ENCODE measurements at places on chromosomes 2 and 18. TPM values are rescaled to one million over a fixed set of nuclear protein-coding genes. Genes with fewer than 3 reads are reported as not detected.

Gene ASTL
- total RNA-seq = not detected

Gene HOXD3
- total RNA-seq = 2.0 TPM

Gene LINC00305
- total RNA-seq = not detected

Gene SPHKAP
- total RNA-seq = 0.16 TPM

Gene USP34
- 125 TPM for total RNA-seq

- H3K27me3 ChIP-seq = no peaks in the 10 kb centered on the region
- no peak for DNase-seq
- no peaks in the 10 kb centered on the region for H3K4me1 ChIP-seq
- no peak overlapping the region for H3K4me3 ChIP-seq
- no peaks in the 10 kb centered on the region for H3K36me3 ChIP-seq
Measured at GRCh38 chr2:235679471-235679870, 185.6 kb downstream of the AGAP1 start.

DNA sequence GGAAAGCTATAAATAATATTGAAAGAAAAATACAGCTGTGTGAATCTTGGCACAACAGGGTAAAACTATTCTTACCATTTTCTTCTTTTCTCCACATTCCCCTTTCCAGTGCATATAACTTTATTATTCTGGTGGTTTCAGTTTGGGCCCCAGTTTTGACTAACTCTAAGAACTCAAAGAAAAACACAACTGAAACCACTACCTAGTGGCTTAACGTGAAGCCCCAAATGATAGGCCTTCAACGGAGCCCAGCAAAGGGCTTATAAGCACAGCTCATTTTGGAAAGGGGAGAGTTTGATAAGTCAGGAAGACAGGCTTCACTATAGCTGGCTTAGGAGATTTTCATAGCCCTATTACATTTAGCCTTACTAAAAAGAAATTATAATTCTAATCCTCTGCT is 62.4 kb downstream of the PPP1R1C start:
- H3K27ac ChIP-seq = no peak overlapping the region
- H3K4me3 ChIP-seq = no peak overlapping the region
- no peak for DNase-seq
- no peaks in the 10 kb centered on the region for H3K36me3 ChIP-seq
- no peaks in the 10 kb centered on the region for H3K27me3 ChIP-seq
- no peaks in the 10 kb centered on the region for H3K4me1 ChIP-seq

DNA sequence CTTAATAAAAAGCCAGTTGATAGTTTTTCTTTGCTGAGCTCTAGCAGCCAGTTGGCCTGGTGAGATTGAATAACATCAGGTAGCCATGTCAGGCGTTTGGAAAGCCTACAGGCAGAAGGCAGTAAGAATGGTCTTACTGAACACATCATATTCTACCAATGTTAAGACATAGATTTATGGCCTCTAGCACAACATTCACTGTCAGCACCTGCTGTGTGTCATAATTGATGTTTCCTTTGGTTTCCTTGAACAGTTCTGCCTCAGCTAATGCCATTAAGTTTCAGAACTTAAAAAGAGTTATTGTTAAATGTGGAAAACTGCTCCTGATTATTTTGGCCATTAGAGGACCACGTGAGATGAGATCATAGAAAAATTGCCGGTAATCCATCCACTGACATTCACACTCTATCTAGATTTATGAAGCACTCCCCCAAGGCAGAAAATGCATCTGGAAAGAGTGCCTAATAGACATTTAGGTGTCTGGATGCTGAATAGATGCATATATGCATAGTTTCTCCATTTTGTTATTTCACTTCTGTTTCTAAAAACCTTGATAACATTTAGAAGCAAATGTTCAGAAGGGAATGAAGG is 434.7 kb downstream of the PTPRM start:
- no peak for DNase-seq
- H3K27me3 ChIP-seq = no peaks in the 10 kb centered on the region
- no peaks in the 10 kb centered on the region for H3K4me1 ChIP-seq

GRCh38 chr2:20430035-20430434 is 16.8 kb upstream of the RHOB start:
- no peak overlapping the region for H3K4me3 ChIP-seq
- peaks cover 4% of the 10 kb centered on the region for H3K4me1 ChIP-seq
- peak; percentile 4 for DNase-seq
- H3K27ac ChIP-seq = peak overlapping the region; percentile 45

- no peak for DNase-seq
- H3K4me1 ChIP-seq = no peaks in the 10 kb centered on the region
- H3K27me3 ChIP-seq = no peaks in the 10 kb centered on the region
- no peak overlapping the region for H3K27ac ChIP-seq
Measured at GRCh38 chr2:230140667-230141066, 71.9 kb upstream of the SLC16A14 start.
